ENCODE measurements at places on chromosomes 6 and 20. TPM values are rescaled to one million over a fixed set of nuclear protein-coding genes. Genes with fewer than 3 reads are reported as not detected.
A peak's percentile ranks its signal among the peaks of the same experiment; 100 is the strongest.

- no peaks in the 10 kb centered on the region for H3K36me3 ChIP-seq
- no peak overlapping the region for H3K4me3 ChIP-seq
- H3K4me1 ChIP-seq = peaks cover 7% of the 10 kb centered on the region
- H3K27me3 ChIP-seq = no peaks in the 10 kb centered on the region
- no peak overlapping the region for H3K27ac ChIP-seq
- peak; percentile 64 for DNase-seq
Observed at GRCh38 chr6:111105578-111105977, 18.3 kb downstream of the SLC16A10 start.

GRCh38 chr20:62528983-62529891 is 53.4 kb upstream of the GATA5 start:
- no peak overlapping the region for H3K4me3 ChIP-seq
- no peaks in the 10 kb centered on the region for H3K36me3 ChIP-seq
- H3K27me3 ChIP-seq = no peaks in the 10 kb centered on the region
- no peaks in the 10 kb centered on the region for H3K4me1 ChIP-seq

GRCh38 chr6:168941036-168941435 is 312.6 kb downstream of the THBS2 start:
- no peak for DNase-seq
- no peak overlapping the region for H3K27ac ChIP-seq
- peaks cover 41% of the 10 kb centered on the region for H3K27me3 ChIP-seq
- no peaks in the 10 kb centered on the region for H3K4me1 ChIP-seq

- no peaks in the 10 kb centered on the region for H3K36me3 ChIP-seq
- H3K27ac ChIP-seq = no peak overlapping the region
- no peak overlapping the region for H3K4me3 ChIP-seq
- DNase-seq = no peak
- H3K27me3 ChIP-seq = no peaks in the 10 kb centered on the region
- H3K4me1 ChIP-seq = no peaks in the 10 kb centered on the region
Observed at GRCh38 chr6:148760568-148761526, 14.0 kb downstream of the UST start.

The SIM1 gene
- total RNA-seq = not detected

GRCh38 chr20:42392442-42392841 is 774.3 kb upstream of the CHD6 start:
- H3K4me3 ChIP-seq = no peak overlapping the region
- no peaks in the 10 kb centered on the region for H3K27me3 ChIP-seq
- H3K4me1 ChIP-seq = no peaks in the 10 kb centered on the region
- no peak overlapping the region for H3K27ac ChIP-seq
- no peaks in the 10 kb centered on the region for H3K36me3 ChIP-seq
- DNase-seq = no peak

DNA sequence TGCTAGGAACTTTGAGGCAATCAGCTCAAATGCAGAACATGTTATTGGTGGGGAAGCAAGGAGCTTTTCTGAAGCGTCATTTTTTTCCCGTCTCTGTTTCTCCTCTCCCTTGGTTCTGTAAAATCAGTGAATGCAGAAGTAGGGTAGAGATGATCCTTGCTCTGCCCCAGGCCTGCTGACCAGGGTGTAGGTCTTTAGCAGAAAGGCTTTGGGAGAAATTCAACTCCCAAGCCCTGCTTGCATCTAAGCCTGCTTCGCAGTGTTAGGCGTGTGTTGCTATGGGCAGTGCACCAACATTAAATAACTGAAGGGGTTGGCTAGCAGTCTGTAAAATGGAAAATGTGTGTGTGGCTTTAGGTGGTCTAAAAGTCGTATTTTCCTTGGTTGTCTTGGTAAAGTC is 45.9 kb downstream of the SASH1 start:
- no peak overlapping the region for H3K27ac ChIP-seq
- no peak for DNase-seq
- H3K27me3 ChIP-seq = no peaks in the 10 kb centered on the region
- H3K4me1 ChIP-seq = no peaks in the 10 kb centered on the region
- no peak overlapping the region for H3K4me3 ChIP-seq
- H3K36me3 ChIP-seq = no peaks in the 10 kb centered on the region

- H3K4me1 ChIP-seq = peaks cover 11% of the 10 kb centered on the region
- H3K4me3 ChIP-seq = no peak overlapping the region
- H3K36me3 ChIP-seq = no peaks in the 10 kb centered on the region
- DNase-seq = no peak
Observed at GRCh38 chr20:9024606-9025005, 44.3 kb upstream of the PLCB4 start.

DNA sequence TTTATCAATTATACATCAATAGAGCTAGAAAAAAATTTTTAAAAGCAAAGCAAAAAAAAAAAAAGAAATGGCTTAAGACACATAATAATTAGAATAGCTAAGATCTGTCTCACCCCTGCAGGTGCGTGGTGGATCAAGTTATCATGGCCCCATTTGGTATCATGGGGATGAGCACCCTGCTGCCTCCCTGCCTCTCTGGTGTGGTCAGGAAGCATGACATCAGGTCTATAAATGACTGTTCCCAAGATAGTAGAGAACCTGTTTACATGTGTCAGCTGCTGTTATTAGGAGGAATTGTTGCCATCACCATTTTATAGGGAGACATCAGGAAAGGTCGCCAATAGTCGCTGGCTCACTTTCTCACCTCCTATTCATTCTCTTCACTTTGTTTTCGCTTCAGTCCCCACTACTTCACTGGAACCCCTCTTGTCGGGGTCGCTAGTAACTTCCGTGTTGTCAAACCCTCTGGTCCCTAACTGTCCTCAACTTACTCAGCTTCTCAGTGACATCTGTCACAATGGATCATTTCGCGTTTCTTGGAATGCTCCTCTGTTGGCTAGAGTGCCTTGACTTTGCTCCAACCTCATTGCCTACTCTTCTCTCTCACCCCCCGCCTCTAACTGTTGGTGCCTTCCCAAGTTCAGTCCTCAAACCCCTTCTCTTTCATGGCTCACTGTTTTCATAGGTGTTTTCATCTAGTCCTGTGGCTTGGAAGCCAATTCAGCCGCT is 4.7 kb downstream of the DNTTIP1 start:
- no peak overlapping the region for H3K27ac ChIP-seq
- no peaks in the 10 kb centered on the region for H3K27me3 ChIP-seq
- no peak overlapping the region for H3K4me3 ChIP-seq
- H3K36me3 ChIP-seq = peaks cover 28% of the 10 kb centered on the region
- H3K4me1 ChIP-seq = peaks cover 14% of the 10 kb centered on the region

The CPXM1 gene
- not detected for total RNA-seq

The REPS1 gene
- 27.4 TPM for total RNA-seq

- H3K4me3 ChIP-seq = no peak overlapping the region
- DNase-seq = no peak
- no peak overlapping the region for H3K27ac ChIP-seq
- no peaks in the 10 kb centered on the region for H3K36me3 ChIP-seq
Observed at GRCh38 chr20:43937591-43937990, 22.9 kb downstream of the TOX2 start.

The RCAN2 gene
- total RNA-seq = not detected

- DNase-seq = peak; percentile 42
- H3K4me1 ChIP-seq = no peaks in the 10 kb centered on the region
- H3K36me3 ChIP-seq = no peaks in the 10 kb centered on the region
- no peak overlapping the region for H3K27ac ChIP-seq
- H3K27me3 ChIP-seq = no peaks in the 10 kb centered on the region
Observed at GRCh38 chr6:86192123-86192522, 549.4 kb upstream of the SYNCRIP start.

GRCh38 chr6:16129623-16130401 is 926 bp downstream of the MYLIP start:
- DNase-seq = peak; percentile 26
- H3K36me3 ChIP-seq = peaks cover 3% of the 10 kb centered on the region
- H3K27ac ChIP-seq = peak overlapping the region; percentile 84
